ENCODE measurements at places on chromosomes 5 and 9. TPM values are rescaled to one million over a fixed set of nuclear protein-coding genes. Genes with fewer than 3 reads are reported as not detected.

Gene FBP2
- not detected for total RNA-seq

Gene POU5F2
- total RNA-seq, result 0.51 TPM

Gene GARIN3
- not detected for total RNA-seq

Gene SLC23A1
- total RNA-seq, result not detected

Gene ACOT12
- not detected for total RNA-seq

Gene SPINK4
- not detected for total RNA-seq

Gene HRH2
- 0.13 TPM for total RNA-seq

Gene NR4A3
- under 0.01 TPM for total RNA-seq

Gene TRPM3
- total RNA-seq, result 0.13 TPM

Gene ASPN
- total RNA-seq, result not detected

Gene PCDHGB4
- total RNA-seq, result 10.6 TPM

Gene DOLK
- 21.1 TPM for total RNA-seq

Gene F12
- 0.89 TPM for total RNA-seq

Gene STPG3
- not detected for total RNA-seq

Gene PDE6A
- total RNA-seq, result under 0.01 TPM

Gene PHF24
- total RNA-seq, result under 0.01 TPM

Gene NR2F1-AS1
- total RNA-seq, result 17.5 TPM

Gene MARCOL
- total RNA-seq, result not detected

Gene NTNG2
- total RNA-seq, result 0.77 TPM

All from dermis microvascular lymphatic vessel endothelial cell (primary cell).